Vagina (tissue), 2 donors: ENCODE measurements at places on chromosomes 1 and 21.

DNA sequence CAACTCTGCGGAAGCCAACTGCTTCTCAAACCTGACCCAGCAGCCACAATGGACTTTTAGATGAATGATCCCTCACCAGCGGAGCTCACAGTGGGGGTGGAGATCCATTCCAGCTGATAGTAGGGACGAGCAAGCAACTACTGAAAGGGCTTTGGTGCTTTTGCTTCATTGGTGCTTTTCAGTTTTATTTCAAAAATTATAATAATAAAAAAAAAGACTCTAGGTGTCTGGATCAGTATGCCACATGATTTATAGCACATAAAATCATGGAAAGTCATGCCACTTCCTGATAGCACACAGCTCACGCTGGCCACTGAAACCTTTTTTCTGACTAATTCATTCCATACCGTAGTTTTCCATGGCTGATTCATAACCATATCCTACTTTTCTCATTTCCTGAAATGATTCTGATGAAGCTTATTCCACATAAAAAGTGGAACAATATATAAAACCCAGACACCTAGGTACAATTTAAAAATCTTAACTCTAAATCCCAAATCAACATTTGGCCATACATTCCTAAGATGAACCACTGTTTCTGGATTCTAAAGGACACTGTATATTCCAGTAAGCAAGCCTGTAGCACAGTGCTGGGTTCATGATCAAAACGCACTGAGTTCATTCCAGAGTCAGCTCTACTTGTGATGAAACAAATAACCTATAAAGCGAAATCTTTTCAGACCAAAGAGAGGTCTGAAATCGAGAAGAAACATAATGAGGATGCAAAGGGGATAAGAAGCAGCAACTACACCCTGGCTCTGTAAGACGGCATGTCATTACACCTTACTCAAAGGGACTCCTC, 41.3 kb upstream of the KCNE1 start:
- no peak for DNase-seq

DNA sequence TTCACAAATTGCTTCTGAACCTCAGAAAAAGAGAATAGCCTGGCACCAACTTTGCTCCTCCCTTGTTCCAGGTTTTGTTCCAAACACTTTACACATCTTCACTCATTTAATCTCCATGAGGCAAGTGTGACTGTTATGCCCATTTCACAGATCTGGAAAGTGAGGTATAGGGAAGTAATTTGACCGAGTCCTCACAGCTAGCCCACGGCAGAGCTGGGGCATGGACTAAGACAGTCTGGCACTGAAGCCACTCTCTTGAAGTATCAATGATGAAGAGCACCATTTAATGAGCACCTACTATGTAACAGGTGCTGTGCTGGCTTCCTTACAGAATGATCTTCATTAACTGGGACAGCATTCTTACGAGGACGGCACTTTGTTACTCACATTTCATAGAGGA, 19.0 kb downstream of the C1QB start:
- no peak for DNase-seq

GRCh38 chr1:31572323-31573104, 3.8 kb upstream of the TINAGL1 start:
- DNase-seq: peak; percentile 74

DNA sequence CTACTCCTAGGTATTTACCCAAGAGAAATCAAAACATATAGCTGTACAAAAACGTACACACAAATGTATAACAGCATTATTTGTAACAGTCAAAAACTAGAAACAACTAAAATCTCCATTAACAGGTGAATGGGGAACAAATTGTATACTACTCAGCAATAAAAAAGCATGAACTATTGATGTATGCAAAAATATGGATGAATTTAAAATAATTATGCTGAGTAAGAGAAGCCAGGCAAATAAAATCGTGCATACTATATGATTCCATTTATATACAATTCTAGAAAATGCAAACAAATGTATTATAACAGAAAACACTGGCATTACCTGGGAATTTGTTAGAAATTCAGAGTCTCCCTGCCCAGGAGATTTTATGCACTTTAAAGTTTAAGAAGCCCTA, 150.1 kb downstream of the GDAP2 start:
- no peak for DNase-seq

DNA sequence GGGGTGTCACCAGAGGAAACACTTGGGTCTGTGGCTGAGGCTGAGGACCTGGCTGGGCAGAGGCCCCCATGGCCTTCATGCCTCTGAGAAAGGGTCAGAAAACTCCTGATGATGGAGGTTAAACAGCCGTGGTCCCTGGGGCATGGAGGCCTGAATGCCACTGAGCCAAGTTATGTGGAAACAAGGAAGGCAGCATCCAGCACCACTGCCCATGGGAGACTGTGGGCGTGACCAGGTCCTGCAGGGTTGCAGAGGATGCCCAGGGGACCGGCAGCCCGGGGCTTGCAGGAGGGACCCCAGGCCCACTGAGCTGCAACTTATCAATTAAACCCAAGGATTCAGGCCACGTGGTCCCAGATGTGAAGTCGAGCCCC, 18.9 kb upstream of the COL6A2 start:
- peak; percentile 61 for DNase-seq

GRCh38 chr1:174308604-174309003, 139.2 kb upstream of the GPR52 start:
- no peak for DNase-seq

GRCh38 chr1:119321666-119322419, 46.7 kb upstream of the HAO2 start:
- no peak for DNase-seq

DNA sequence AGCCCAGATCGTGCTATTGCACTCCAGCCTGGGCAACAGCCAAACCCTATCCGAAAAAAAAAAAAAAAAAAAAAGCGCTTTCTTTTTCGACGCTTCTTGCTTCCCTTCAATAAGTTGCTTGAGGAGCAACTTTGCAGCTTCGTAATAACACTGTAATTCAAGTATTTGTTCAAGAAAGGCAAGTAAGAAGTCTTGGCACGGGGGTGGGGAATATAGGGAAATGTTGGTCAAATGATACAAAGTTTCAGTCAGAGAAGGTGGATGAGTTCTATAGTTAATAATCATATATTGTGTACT, 871 bp upstream of the PSMA5 start:
- DNase-seq: no peak

DNA sequence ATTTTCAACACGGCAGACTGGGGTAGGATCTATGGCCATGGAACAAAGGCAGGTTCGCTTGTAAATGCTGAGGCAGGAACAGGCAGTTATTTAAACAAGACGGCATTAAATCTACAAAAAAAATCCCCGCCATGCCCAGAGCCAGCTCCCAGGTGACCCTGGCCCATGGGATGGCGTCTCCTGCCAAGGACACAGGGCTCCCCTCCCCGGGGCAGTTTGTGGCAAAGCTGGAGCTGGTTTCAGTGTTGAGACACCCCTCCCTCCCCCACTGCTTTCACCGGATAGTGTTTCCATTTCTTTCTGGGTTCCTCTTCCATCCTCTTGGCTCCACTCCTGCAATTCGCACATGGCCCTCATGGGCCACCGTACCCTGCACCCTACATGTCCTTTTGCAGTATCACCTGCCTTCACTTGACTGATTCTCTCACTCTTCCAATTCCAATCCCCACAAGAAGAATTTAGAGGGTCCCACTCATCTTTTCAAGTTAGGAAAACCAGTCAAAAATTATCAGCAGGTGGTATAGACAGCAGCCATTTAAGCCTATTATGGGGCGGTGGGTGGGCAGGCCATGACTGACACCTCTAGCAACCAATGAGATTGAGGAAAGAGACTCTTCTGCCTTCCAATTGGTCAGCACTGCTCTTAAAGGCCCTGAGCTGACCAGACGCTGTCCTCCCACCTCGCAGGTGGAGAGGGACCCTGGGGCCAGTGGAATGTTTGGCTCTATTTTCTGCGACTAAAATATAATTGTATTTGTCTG, 52.0 kb downstream of the OLIG1 start:
- DNase-seq: no peak

DNA sequence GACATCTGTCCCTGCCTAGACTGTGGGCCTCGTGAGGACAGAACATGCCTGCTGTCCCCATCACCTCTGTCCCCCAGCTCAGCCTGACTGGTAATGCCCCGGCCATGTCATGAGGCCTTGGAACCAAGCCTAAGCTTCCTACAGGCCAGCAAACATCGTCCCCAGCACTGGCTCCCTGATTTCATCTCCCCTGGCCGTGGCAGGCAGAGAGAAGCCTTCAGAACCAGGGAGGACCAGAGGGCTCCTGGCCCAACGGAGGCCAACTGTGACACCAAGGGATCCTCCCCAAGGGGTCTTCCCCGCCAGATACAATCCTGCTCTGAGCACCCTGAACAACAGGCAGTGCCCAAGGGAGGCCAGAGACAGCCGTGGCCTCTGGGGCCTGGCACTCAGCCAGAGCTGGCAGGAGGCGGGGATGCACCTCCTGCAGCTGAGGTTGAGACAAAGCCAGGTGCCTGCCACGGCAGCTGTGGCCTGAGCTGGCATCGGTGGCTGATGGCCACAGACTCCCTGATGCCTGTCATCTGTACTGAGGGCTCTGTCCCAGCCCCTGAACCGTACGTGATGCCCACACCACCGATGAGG, 9.9 kb upstream of the NPHP4 start:
- DNase-seq: no peak

DNA sequence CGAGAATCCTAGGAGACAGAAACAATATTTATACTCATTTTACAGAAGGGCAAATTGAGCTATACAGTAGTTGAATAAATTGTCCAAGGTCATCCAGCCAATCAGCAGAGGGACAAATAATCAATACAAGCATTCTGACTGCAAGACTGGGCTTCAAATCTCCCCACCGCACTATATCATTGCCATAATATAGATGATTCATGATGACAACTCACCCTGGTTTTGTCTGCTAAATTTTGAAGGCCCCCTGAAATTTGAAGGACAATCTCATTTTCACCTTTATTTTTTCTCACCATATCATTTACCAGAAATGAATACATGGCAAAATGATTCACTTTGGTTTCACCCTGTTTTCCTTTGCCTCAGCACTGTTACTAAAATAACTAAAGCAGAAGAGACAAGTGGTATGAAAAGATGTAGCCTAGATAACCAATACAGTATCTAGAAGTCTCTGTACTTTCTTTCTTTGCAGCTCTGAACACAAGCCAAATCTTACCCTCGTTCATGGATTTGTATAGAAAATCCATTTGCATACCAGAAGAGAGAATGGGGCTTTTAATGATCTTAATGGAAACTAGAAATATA, 292.5 kb downstream of the TTLL7 start:
- DNase-seq: no peak

DNA sequence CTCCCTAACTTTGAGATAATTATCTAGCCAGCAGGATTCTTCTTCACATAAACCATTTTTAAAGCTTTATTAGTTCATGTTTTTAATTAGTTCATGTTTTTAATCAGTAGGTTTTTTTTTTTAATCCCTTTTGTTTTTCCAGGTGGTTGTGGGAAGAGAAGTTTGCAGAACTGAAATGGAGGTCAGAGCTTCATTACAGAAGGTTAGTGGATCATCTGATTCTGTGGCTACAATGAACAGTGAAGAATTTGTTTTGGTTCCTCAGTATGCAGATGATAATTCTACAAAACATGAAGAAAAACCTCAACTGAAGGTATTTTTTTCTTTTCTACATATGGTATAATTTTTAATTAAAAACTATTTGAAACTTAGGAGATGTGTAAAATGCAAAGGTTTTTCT, 59.7 kb downstream of the RABGAP1L start:
- DNase-seq: no peak

DNA sequence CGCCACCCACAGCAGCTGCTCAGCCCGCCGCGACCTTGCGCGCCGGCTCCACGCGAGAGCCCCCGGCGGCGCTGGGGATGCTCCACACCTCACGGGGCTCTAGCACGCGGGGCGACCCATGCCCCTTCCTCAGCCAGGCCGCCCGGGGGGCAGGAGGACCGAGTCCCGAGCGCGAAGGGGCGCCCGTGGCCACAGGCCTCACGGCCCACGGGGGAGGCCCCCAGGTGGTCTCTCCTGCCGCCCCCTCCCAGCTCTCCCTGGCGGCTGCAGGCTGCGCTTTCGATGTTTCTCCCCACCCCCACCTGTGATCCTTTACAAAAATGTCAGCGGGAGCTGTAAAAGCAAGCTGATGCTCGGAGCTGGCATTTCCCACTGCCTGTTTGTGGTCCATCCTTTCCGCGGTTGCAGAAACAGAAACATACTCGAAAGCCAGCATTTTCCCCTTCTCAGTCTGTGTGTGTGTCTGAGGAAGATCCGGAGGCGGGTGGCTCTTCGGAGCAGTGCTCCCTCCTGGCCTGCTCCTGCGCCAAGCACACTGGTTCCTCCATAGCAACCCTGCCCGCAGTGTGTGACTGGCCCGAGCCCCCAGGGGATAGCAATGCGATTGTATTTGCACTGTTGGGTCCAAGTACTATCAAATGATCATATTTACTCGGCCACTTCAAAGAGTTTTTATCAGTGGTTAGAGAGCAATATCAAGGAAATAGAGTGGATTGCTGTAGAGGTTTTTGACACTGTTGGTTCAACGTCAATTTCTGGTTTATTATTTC, 2.1 kb downstream of the KIF26B start:
- DNase-seq: no peak

- DNase-seq: no peak
These were observed 38.2 kb upstream of the PLA2G2C start for GRCh38 chr1:20224546-20224945.
